Epithelial cell of proximal tubule (primary cell): ENCODE measurements at places on chromosomes 5 and 9. TPM values are rescaled to one million over a fixed set of nuclear protein-coding genes. Genes with fewer than 3 reads are reported as not detected.

DNA sequence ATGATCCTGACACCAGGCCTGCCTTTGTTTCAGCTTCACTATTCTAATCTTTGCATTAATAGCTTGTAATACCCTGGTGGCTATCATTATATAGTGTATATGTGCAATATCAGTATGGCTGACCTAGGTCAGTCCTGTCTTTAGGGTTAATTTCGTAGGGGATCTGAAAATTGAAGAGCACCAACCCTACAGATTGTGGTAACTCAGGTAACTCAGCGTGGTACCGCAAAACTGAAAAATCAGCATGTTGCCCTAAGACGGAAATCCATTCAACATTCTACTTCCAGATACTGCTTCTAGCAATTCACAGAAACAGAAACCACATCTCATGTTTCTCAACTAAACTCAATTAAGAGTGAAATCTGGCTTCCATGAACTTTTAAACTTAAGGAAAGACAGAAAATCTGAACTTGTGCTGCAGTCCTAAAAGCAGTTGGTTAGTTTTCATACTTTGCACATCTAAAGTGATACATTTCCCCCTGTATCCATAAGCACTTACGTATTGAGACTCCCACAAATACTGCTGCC lies 78.3 kb downstream of the FNIP1 start:
- no peak for DNase-seq

The SLC36A2 gene
- not detected in 2 replicates for total RNA-seq

The KCNMB1 gene
- total RNA-seq: not detected in 2 replicates

The C9 gene
- not detected in 2 replicates for total RNA-seq

The RUFY1 gene
- 25.1 and 31.5 TPM in 2 replicates for total RNA-seq

- DNase-seq: no peak
Measured at GRCh38 chr9:120306561-120306960, 273.4 kb downstream of the CDK5RAP2 start.

The SPINK13 gene
- total RNA-seq: 0.07 and 0.58 TPM in 2 replicates

DNA sequence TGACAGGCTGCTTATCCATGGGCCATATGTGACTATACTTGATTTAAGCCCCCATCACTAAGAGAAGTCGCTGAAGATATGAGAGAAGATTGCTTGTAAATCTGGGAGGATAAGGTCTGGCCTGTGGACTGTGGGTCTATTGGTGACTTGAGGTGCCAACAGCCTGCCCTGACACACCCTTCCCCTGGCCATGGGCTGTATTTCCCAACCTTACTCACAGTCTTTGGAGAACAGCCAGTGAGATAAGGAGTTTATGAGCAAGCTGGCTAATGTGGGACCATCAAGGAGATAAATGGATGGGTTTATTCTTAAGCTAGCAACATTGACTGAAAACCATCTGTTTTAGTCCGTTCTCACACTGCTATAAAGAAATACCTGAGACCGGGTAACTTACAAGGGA lies 231.3 kb downstream of the ZSWIM6 start:
- no peak for DNase-seq

The ACER2 gene
- total RNA-seq: 1.3 and 4.1 TPM in 2 replicates

The FAM163B gene
- total RNA-seq: not detected in 2 replicates

DNA sequence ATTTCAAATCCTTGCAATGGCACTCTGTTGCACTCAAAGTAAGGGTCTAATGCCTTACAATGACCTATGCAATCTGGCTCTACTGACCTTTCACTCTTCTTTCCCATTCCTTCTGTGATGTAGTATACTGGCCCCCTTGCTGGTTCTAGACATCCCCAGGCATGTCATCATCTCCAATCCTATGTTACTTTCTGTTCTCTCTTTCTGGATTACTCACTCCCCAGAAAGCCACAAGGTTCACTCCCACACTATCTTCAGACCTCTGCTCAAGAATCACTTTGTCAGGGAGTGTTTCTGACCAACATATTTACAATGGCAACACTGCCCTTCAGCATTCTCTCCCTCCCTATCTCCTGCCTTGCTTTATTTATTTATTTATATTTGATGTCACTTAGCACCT lies 802.2 kb upstream of the WWC1 start:
- DNase-seq: no peak

DNA sequence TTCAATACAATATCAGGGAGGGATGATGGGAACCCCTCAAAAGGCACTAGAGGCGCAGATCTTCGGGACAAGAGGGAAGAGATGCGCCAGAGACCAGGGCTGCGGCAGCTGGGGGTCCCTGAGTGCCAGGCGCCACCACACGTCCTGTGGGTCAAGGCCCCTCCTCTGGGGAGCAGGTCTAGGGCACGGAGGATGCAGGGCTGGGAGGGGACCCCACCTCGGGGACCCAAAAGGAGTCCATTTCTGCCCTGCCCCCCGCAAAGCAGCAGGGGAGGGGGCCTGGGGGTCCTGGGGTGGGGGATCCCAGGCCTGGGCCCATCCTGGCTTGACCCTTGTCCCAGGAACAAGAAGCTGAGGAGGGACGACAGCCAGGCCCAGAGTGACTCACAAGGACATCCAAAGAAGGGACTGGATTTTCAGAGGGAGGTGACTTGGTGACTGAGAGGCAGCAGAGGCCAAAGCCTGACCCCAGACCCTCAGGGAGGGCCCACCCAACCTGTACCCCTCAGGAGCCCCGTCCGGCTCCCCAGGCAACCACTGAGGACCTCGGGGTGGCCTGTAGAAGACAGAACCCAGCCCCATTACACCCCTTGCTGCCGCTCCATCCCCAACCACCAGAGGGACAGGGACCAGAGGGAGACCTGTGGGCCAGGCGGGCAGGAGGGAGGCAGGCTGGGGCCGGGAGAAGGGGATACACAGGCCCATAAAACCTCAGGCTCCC lies 54.2 kb downstream of the LRSAM1 start:
- DNase-seq: no peak

GRCh38 chr5:100797861-100798260 lies 105.2 kb downstream of the ST8SIA4 start:
- DNase-seq: no peak
